ENCODE measurements at places on chromosomes 16 and 17. TPM values are rescaled to one million over a fixed set of nuclear protein-coding genes. Genes with fewer than 3 reads are reported as not detected.

DNA sequence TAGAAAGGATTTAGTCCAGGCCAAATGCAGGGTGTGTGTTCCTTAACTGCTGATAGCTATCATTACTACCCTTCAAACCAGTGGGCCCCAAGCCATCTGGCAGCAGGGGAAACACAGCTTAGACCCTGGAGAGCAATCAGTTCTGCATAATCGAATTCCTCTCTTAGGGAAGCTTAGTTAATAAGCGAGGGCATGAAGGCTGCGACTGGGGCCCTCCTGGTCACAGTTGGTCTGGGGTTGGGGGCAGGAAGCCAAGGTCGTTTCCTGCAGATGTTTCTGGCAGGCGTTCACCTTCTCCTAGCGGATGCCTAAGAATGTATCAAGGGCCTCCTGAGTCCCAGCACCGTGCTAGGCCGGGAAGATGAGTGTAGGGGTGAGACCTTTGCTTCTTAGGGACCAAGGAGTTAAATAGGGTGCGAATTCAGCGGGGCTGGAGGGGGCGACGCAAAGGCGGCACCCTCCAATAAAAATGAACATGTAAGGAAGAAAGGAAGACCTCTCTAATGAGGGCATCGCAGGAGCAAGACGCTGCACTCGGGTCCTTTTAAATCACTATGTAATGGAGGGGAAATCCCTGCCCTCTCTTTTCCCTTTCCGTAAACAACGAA is 16.5 kb upstream of the EEF2K start:
- peak; percentile 94 for DNase-seq

GRCh38 chr17:75704963-75705875 is 16.0 kb upstream of the ITGB4 start:
- DNase-seq, result no peak

Gene CD7
- 5.2 TPM for total RNA-seq

Gene GINS2
- 0.25 TPM for total RNA-seq

DNA sequence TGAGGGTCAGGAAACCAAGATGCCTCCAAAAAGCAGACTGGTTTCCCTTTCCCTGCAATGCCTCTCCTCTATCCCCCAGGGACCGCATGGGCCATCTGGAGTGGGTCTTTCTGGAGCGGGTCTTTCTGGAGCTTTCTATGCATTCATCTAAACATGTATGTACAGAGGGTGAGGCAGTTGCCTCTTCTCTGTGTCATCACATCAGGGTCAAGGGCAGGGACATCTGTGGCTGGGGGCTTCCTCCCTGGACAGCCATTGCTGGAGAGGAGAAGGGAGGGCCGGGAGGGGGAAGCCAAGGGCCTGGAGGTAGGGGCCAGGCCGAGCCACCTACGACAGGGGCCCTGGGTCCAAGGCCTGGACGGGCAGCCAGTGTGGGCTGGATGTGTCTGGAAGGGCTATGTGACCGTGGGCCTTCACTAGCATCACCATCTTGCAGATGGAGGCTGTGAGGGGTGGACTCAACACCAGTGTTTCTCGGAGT is 840 bp downstream of the ADCY7 start:
- DNase-seq, result no peak

DNA sequence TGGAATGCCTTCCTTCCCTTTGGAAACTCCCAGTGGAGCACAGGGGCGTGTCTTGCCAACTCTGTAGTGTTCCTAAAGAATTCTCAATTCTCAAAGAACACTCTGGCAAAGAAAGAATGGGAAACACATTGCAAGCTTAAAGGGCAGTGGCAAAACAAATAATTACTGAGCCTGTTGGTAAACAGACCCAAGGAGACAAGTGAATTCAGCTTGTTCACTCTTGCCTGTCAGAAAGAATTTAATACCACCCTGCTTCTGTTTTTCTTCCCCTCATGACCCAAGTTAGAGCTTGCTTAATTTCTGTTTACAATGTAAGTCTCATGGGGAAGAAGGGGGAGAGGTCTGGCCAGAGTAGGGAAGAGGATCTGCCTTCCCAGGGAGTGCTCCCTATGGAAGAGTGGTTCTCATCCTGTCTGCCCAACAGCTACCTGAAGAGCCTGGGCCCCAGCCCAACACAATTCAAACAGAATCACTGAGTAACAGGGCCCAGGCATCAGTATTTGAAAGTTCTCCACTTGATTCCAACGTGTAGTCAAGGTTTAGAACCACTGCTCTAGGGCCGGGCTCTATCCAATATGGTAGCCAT is 386.0 kb downstream of the SLC39A11 start:
- no peak for DNase-seq

Gene HCRT
- total RNA-seq, result not detected

DNA sequence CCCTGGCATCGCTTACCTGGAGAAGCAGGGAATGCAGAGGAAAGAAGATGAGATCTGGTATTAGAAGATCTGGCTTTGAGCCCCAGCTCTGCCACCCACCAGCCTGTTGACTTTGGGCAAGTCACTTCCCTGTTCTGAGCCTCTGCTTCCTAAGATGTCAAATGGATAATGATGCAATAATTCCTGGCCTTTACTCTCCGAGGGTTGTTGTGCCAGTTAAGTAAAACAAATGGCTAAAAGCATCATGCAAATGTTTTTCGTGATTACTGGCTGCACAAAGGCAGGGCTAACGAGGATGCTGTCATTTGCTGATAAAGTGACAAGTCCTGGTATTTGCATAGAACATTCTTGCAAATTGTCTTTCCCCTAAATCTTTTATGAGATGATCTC is 1.3 kb upstream of the ZNF821 start:
- no peak for DNase-seq

Gene ADAD2
- not detected for total RNA-seq

Gene PABPN1L
- total RNA-seq, result not detected

Gene BEAN1
- total RNA-seq, result not detected

Gene UMOD
- total RNA-seq, result not detected

- no peak for DNase-seq
These were observed 14.2 kb downstream of the CX3CL1 start for GRCh38 chr16:57386381-57386951.

GRCh38 chr17:44959821-44960531 is 8.1 kb downstream of the C1QL1 start:
- no peak for DNase-seq

- DNase-seq, result no peak
These were observed 356.3 kb downstream of the HAPSTR1 start for GRCh38 chr16:9447699-9448098.

DNA sequence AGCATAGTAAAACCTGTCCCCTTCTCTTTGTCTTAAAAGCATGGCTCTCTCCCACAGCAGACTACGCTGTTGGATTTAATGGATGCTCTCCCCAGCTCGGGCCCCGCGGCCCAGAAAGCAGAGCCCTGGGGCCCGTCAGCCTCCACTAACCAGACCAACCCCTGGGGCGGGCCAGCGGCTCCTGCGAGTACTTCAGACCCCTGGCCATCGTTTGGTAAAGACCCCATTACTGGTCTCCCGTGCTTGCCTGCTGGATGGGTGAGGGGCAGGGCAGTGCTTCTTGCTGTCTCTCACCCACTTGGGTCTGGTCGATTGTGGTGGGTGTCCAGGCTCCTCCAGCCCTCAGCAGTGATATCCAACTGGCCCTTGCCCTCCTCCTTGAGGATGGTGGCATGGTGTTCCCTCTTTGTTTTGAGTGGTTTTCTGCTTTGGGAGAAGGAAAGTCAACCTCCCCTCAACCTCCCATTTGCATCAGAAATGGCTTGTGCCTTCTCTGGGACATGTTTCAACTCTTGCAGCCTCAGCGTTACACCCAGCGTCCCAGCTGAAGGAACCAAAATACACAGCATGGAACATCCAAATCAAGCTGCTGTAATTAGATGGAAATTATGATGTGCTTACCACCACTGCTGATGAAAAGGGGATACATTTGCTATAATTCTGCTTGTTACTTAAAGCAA is 49.3 kb downstream of the B9D1 start:
- DNase-seq, result no peak

DNA sequence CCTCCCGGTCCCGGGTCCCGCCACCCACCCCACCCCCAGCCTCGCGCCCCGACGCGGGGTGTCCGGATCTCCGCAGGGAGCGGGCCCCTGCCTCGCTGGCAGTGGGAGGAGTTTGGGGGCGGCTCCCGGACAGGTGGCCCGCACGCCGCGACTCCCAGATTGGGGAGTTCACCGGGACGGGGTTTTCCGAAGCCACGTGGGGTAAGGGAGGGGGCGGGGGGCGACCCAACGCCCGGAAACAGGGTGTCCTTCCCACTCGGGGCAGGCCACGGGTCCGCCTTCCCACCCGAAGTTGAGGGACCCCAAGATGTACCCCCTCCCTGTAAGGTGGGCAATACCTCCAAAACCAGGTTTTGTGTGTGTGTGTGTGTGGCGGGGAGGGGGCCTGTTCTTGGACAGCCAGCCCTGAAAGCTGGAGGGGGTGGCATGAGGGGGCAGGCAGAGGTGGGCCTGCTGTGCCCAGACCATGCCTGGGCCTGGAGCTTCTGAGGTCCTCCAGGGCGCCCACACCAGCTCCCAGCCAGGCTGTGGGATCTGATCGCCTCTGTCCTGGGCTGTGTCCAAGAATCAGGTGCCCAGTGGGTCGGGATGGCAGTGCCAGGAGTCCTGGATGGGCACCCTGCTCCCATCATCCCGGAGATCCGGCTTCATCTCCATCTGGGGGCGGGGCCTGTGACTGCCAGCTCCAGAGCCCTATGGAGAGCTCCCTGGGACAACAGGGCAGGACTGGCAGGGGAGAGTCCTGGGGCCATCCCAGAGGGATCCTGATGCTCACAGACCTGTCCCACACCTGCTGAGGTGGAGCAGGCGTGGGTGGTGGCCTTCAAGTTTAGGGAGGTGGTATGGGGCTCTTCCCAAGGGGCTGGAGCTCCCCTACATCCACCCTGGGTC is 767 bp downstream of the SYNGR2 start:
- no peak for DNase-seq

- DNase-seq, result no peak
These were observed 79.5 kb upstream of the CCL1 start for GRCh38 chr17:34442387-34443111.

DNA sequence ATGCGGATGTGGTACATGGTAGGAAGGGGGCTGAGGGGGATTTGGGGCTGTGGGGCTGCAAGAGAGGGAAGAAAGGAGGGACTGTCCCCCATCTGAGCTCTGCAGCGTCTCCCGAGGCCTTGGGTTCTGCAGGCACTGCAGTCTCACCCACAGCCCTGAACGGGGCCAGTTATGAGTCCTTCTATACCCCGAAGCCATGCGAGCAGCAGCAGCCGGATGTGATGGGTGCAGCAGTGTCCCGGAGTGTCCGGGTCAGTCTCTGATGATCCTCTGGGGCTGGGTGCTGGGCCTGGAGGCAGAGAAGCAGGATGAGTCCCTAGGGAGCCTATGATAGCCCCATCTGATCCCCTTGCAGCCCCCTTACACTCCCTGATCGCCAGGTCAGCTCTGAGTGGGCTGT is 41.5 kb downstream of the CPNE2 start:
- DNase-seq, result no peak

DNA sequence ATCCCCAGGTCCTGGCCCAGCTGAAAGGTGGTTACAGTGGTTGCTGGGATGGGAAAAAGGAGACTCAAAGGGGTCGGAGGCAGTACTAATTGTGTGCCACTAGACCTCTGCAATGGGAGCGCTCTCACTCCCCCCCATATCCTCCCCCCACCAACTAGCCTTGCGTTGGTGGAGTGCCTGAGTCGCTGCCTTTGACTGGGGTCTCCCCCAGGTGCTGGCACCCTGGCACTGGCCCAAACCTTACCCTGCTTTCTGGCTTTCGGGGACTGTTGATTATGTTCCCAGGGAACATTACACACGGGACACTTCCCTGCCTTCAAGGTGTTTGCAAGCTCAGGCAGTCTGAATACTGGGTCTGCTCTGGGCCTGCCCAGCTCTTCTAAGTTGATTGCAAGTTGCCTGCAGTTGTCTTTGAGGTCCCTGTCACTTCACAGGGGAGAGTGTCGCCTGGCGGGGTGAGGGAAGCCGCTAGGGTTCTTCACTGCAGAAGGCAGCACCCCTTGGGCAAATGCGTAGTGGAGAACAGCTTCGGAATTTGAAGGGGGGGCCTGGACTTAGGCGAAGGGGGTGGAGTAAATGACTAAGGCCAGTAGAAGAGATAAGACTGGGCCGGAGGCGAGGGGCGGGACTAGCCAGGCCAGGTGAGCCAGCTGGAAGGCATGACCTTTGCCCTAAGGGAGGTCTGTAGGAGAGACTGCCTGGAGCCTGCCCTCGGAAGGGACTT is 98.0 kb downstream of the RAB11FIP4 start:
- no peak for DNase-seq

Gene KRTAP9-1
- total RNA-seq, result not detected

- DNase-seq, result no peak
These were observed 38.3 kb upstream of the ACSF3 start for GRCh38 chr16:89055313-89055712.

- no peak for DNase-seq
These were observed 383.0 kb downstream of the MAF start for GRCh38 chr16:79217375-79218011.
